ENCODE measurements at places on chromosomes 1 and 21. TPM values are rescaled to one million over a fixed set of nuclear protein-coding genes. Genes with fewer than 3 reads are reported as not detected.

TESK2 gene
- 2.5 TPM for total RNA-seq

DNA sequence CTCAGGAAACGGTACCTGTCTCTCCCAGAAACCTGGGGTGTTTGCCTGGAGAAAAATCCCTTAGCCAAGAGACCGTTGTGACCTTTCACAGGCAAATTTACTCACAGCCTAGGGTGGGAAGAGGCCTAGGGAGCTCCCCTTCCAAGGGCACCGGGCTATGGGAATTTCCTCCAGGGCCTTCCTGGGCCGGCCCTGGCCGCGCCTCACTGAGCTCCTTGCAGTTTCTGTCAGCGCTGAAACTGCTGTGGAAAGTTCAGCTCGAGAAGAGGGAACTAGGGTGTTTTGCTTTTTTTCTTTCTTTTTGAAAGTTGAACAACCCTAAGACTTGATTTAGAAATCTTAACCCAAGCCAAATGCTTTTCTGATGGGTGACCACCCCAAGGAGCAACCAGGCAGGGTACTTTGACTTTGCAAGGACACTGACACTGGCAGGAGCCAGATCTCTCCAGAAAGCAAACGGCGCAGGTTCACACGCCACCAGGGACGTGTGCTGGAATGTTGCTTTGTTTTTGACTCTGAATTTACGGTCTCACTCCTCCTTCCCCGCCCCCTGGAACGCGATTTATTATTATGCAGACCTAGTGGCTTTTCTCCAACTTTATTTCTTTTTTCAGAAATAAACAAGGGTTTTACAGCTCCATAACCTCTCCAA is 229.6 kb upstream of the JUN start:
- no peak for DNase-seq

GRCh38 chr1:110201157-110201825 is 8.8 kb upstream of the KCNC4 start:
- DNase-seq = no peak

- DNase-seq = no peak
Observed at GRCh38 chr1:196608390-196609369, at the start of gene KCNT2. KCNT2 (minus strand) TSS chr1:196608440; CDS start chr1:196608309, 131 bp downstream.

- DNase-seq = no peak
Observed at GRCh38 chr1:201989354-201990128, 7.1 kb downstream of the RNPEP start.

INKA2 gene
- 0.82 TPM for total RNA-seq

DNA sequence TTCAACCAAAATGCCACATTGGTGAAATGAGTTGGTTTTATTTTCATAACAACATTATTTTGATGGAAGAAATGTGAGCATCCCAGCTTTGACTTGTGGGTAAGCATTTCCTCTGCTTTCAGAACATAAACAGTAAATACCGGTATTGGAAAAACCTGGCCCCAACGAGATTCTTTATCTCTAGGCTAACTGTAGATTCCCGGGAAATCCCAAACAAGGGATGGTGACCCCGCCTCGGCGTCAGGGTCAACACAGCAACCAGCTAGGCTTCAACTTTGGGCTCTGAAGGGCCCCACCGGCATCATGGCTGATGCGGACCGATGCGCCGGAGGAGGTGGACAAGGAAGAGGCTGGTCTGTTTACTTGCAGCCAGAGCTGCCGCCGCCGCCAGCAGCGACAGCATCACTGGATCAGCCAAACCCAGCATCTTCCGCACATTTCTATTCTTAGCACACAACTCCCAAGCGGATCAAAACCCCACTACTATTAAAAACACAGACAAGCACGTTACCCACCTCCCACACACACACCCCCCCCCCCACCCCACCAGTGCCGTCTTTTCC is 1.1 kb downstream of the AKT3 start:
- peak; percentile 19 for DNase-seq

DNA sequence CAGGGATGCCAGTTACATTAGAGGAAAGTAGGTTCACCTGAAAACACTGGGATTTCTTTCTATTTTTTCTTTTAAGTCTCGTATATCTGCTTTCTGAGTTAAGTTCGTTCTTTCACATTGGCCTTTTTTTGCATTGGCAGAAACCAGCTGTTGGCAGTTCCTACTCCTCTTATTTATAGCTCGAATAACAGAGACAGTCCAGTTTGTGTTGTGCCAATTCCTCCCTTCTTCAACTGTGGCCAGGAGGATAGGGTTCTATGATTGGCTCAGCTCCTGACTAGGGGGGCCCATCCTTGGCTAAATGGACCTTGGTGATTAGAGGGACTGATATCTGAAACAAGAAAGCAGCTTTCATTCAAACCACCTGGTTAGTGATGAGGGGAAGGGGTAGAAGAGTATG is 115.8 kb downstream of the RPS6KC1 start:
- DNase-seq = no peak

GRCh38 chr1:196774603-196775002 is at the start of gene CFHR3:
CFHR3 (plus strand) TSS chr1:196774840; CDS start chr1:196774887, 47 bp downstream.
- no peak for DNase-seq

DNA sequence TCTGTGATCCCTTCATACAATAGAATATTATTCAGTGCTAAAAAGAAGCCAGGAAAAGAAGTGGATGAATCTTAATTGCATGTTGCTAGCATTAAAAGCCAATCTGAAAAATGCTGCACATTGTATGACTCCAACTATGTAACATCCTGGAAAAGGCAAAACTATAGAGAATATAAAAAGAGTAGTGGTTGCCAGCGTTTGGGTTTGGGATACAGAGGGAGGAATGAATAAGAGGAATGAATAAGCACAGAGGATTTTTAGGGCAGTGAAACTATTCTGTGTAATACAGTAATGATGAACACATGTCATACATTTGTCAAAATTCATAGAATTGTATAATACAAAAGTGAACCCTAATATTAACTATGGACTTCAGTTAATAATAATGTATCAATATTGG is 42.5 kb downstream of the GPR88 start:
- no peak for DNase-seq

DNA sequence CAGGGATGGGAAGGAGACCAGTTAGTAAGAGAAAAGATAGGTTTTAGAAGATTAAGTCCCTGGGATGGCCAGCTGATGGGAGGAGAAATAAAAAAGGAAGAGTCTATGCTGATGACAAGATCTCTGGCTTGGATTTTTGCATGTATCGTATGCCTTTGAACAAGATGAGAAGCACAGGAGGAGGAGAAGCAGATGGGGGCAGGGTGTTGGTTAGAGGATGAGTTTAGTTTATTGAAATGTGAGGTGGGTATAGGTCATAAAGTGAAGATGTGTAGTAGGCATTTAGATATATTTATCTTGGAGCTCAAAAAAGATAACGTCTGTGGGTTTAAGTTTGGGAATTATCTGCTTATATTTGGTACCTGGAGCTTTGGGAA is 1.4 kb downstream of the TIPRL start:
- no peak for DNase-seq

DNA sequence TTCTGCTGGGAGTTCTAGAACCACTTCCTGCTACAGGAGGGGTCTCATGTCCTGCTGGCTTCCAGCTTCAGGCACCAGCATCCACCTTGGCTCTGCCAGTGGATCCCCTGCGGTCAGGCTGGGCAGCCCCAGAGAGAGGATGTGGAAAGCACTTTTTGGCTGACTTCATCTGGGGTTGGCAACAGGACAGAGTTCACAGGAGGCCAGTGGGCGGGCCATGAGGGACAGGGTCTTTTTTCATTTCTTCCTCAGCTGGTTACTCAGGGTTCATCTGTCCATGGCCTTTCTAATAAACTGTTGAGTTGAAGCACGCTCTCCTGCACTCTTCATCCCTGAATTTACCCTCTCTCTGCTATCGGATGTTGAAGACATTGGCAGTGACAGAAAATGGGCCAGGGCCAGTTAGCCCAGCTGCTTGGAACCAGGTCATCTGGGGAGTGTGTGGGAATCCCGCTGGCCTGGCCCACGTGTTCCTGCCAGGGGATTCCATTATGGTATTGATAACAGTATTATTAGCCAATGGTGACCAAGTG is 45.2 kb downstream of the RPS6KA1 start:
- no peak for DNase-seq

DNA sequence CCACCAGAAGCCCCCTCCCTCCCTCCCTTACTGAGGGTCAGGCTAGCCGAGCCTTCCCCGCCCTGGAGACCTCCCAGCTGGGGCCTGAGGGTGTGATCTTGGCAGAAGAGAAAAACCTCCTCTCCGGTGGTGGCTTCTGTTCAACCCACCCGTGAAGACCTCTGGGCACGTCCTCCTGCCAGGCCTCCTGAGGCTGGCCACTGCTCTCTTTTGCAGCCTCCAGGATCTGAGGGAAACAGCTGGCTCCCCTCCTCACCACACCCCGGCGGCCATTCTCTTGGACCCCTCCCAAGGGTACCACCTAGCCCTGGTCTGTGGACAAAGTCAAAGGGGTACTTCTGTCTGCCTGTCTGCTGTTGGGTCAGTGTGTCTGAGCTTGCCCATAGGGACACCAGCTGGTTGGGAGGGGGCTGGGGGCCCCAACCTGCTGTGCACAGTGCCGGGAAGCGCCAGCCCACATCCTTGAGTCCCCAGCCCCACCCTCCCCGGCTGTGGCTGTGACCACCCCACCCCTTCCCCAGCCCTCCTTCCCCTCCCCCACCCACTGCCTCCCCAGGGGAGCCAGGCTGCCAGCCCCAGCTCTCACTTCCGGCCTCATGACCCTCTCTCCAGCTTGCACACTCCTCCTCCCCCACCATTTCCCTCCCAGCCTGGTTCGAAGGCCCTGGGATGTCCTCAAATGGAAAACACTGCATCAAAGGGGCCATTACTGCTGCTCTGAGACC is 48.1 kb downstream of the AHDC1 start:
- no peak for DNase-seq

ASCL5 gene
- not detected for total RNA-seq

TMEM59 gene
- 102 TPM for total RNA-seq

FMN2 gene
- not detected for total RNA-seq

- no peak for DNase-seq
Observed at GRCh38 chr1:43440358-43440757, 13.4 kb downstream of the HYI start.

- no peak for DNase-seq
Observed at GRCh38 chr1:181097242-181097641, 8.7 kb downstream of the IER5 start.

- no peak for DNase-seq
Observed at GRCh38 chr21:38651570-38651969, 153.3 kb upstream of the ERG start.

CR1 gene
- total RNA-seq = not detected

VCAM1 gene
- 0.16 TPM for total RNA-seq

GRCh38 chr1:11198851-11199594 is 9.9 kb downstream of the ANGPTL7 start:
- no peak for DNase-seq

FGR gene
- total RNA-seq = 0.08 TPM

FAM72D gene
- total RNA-seq = 3.6 TPM

DNA sequence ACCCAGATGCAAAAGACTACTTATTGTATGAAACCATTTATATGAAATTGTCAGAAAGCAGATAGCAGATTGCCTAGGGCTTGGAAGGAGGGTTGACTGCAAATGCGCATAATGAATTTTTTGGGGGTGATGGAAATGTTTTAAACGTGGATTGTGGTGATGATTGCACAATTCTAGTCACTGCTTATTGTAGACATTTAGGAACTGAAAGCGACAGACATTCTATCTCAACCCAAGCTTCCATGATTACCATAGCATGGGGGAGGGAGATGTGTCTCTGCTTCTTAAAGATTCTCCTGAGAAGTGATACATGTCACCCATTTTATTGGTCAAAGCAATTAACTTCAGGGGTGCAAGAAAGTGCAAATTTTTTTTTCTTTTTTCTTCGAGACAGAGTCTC is 2.8 kb upstream of the MTF2 start:
- DNase-seq = no peak

- DNase-seq = no peak
Observed at GRCh38 chr21:42346866-42347600, 3.8 kb downstream of the TFF2 start.

GRCh38 chr1:169708647-169709046 is 2.8 kb downstream of the SELL start:
- DNase-seq = no peak

DNA sequence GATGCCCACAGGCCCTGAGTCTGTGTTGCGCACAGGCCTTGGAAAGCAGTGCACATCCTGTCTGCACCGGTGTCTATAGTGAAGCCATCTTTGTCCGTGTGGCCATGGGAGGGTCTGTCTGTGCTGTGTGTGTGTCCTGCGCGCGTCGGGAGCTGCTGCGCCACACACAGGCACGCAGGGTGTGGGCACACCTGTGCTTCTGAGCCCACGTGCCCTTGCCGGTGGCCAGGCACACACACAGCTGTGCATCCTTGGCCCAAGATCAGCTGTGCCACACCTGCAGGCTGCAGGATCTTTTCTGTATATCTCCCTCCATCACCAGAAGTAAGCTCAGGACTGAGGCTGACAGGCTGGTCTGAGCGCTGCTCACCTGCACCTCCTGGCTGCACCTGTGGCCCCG is 3.2 kb upstream of the SAMD11 start:
- no peak for DNase-seq

DNA sequence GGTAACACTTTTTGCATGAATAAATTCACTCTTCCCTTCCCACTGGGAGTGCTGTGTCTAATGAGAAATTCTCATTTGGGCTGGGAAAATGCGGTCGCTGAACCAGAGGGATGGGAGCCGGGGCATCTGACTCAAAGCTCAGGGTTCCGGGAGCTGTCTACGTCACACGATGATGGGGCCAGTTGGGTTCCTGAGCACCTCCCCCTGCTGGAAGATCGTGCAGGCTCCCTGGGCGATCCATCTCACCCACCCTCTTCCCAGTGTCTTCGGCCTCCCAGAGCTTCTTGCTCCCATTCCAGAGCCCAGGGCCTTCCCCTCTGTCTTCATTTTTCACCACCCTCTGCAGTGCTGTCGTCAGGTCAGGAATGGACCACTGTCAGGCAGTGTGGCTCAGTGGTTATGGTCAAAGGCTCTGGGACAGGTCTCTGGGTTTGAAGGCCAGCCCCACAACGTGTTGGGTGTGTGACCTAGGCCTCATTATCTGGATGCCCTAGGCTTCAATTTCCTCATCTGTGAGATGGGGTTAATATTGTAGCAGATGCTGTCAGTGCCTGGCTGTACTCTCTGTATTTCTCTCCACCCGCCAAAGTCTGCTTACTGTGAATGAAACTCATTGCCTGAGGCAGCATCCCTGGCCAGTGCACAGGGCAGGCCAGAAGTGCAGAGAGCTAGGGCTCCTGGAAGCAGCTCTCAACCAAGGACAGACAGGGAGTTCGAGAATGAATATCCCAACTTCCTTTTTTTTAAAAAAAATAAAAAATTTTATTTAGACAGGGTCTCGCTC is 31.8 kb downstream of the IGSF21 start:
- no peak for DNase-seq

DNA sequence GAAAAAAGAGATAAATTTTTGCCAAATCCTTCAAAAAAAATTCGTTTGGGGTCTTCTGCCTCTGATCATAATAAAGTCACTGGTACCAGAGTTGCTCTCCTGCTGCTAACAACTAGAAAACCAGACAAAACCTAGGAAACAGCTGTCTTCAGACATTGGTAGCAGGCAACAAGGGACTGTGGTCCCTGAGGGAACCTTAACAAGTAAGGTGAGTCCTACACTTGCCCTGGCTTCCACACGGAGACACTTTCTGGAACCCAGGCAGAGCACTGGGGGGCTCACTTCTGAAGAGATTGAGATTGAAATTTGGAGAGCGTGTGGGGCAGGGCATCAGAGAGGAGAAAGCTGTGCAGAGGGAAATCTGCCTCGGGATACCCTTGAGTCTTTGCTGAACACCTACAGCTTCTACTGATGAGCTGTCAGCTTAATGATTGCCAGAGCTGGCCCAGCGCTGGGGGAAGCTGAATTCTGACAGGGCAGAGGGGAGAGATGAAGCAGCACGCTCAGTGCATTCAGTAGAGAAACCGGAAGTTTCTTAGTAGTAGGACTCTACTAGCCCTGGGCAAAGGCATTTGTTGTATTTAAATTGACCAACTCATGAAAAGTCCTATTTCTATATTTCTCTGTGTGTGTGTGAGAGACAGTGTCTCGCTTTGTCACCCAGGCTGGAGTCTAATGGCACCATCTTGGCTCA is 18.5 kb upstream of the FAM89A start:
- DNase-seq = no peak

Data from activated T-cell treated with anti-CD3 and anti-CD28 coated beads, Interleukin-2, amount 50 U/mL, for 4 hours (primary cell).